T-helper 1 cell (primary cell): ENCODE measurements at places on chromosomes 6 and 20.
A peak's percentile ranks its signal among the peaks of the same experiment; 100 is the strongest.

DNA sequence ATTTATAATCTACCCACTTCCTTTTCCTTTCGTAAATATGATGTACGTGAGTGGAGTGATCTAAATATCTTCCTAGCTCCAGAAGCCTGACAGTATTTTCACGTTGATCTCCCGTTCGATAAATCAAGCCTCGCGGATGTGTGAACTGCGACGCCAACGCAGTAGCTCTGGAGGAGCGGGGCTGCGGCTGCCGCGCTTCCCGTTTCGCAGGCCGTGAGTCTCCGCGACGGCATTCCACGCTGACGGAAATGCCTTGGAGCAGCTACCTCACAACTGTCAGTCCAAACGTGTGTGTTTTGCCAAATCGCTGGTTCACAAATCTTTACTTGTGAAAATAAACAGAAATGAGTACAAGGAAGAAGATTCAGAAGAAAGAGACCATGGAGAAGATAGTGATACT is 41.2 kb downstream of the BTBD3 start:
- DNase-seq, result no peak

DNA sequence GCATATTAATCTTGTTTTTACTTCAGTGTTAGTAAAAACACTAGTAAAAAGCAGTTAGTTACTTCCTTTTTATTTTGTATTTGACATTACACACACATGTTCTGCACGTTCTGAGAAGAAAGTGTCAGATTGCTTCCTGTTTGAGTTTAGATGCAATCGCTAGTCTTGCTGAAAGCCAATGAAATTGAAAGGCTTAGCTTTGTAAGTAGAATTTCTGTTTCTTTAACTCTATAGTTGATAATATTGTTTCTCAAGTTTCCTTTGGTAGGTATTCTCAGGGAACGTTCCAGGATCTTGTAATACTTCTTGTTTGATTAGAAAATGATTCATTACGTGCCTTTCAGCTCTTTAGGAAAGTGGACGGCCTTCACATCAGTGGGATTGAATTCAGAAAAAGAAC is 55.0 kb downstream of the CDKAL1 start:
- DNase-seq, result no peak

DNA sequence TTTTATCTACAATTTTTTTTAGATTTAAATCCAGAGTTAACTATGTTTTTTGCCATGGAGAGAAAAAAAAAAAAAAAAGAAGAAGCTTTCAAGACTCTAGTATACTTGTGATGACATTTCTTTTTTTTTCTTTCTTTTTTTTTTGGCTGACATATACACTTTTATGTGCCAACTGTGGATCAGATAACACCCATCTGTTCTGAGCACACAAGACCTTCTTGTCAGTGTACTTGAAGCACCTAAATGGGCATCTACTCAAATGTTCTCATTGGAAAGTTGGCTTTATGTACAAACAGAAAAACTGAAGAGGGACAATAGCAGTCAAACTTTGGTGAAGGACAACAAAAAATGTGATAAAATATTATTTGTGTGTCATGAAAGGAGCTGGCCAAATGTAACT is 904.5 kb downstream of the GRIK2 start:
- DNase-seq, result no peak

GRCh38 chr6:37170273-37171200 is 585 bp downstream of the PIM1 start:
- peak; percentile 29 for DNase-seq

DNA sequence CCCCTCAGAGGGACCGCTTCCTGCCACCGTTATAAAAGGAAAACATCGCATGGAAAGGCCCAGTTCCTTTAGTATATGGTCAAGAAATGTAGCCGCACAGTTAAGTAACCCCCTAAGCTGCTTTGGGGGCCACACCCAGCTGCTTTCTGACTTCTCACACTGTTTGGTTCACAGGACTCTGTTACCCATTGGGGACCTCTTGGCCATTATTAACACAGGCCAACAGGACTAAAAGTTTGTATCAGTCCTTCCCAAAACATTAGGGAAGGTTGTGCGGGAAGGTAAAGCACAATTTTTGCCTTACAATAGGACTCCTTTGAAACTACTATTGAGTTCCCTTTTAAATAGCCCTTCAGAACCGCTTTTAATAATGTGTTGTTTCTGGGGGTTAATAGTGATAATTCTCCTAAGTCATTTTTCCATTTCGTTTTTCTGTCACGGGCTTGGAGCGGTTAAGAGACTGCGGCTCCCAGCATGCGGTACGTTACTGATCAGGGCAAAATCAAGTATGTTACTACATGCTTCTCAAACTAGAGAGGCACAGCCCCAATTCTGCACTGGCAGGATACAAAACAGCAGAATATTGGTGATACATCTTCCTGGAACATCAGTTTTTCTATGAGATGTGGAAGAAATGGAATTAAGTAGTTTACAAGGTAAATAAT is 668 bp upstream of the RPP40 start:
- no peak for DNase-seq
